ENCODE measurements at places on chromosomes 11 and 22. TPM values are rescaled to one million over a fixed set of nuclear protein-coding genes. Genes with fewer than 3 reads are reported as not detected.

DNA sequence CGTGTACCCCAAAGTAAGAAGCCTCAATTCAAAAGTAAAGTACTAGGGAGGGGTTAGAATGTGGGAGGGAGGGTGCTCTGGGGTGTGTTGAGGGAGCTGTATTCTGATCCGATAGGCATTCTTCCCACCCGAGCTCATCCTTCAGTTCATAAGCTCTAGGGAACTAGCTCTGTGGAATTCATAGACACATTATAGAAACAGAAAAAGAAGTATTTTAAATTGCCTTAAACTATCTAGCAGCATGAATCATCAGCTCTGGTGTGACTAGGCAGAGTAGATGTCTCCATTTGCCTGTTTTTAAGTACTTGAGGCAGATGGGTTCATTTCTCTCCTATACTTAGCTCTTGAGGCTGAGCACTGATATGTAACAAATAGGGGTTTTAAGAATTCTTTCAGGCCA is 7.3 kb upstream of the SGSM3 start:
- DNase-seq, result no peak

GRCh38 chr11:69356703-69357457 is 62.9 kb downstream of the MYEOV start:
- no peak for DNase-seq

DNA sequence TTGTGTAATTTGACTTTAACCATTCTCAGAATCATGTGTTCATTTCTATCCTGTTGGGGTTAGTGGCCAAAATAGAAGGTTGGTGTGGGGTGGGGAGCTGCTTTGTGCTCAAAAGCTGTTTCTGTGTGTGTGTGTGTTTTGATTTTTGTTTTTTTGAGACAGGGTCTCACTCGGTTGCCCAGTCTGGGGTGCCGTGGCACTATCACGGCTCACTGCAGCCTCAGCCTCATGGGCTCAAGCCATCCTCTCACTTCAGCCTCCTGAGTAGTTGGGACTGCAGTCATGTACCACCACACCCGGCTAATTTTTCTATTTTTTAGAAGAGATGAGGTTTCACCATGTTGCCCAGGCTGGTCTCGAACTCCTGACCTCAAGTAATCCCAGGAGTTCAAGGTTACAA is 18.1 kb upstream of the AIFM3 start:
- DNase-seq, result no peak

GRCh38 chr11:104645261-104646222 is 252.7 kb downstream of the CASP12 start:
- DNase-seq, result no peak

GRCh38 chr11:108032800-108033199 is 24.1 kb downstream of the CUL5 start:
- DNase-seq, result no peak

GRCh38 chr22:32650553-32651345 is 150.8 kb upstream of the TIMP3 start:
- DNase-seq, result no peak

DNA sequence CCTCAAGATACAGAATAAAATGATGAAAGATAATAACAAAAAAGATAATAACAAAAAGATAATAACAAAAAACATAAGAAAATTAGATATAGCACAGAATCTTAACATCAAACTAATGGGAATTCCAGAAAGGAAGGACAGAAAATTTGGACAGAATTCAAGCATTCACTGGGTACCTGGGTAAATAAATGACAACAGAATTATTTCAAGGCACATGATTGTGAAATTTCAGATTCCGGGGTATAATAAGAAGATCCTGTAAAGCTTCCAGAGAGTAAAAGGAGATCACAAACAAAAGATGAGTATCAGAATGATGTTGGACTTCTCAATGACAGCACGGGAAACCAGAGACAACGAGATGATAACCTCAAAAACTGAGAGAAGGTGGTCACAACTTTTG is 42.1 kb upstream of the OR9Q1 start:
- no peak for DNase-seq

GRCh38 chr11:11032066-11032465 is 174.2 kb upstream of the ZBED5 start:
- no peak for DNase-seq

GRCh38 chr22:20204806-20205205 is 54.0 kb upstream of the CCDC188 start:
- DNase-seq, result no peak

- no peak for DNase-seq
Observed at GRCh38 chr11:83299681-83300080, 13.5 kb upstream of the CCDC90B start.

Gene MYOD1
- polyA plus RNA-seq, result not detected

Gene KRTAP5-9
- 0.67 TPM for polyA plus RNA-seq

Gene MUC2
- 239 TPM for polyA plus RNA-seq

Measured in small intestine (tissue), 16 donors.